Activated CD4-positive, alpha-beta T cell treated with anti-CD3 and anti-CD28 coated beads, Interleukin-2, amount 50 U/mL, for 24 hours (primary cell): ENCODE measurements at places on chromosomes 2 and 18.

GRCh38 chr18:22731398-22731797, 201.7 kb upstream of the RBBP8 start:
- no peak for DNase-seq

- DNase-seq: no peak
Observed at GRCh38 chr18:45519411-45520280, 95.6 kb upstream of the SLC14A2 start.

DNA sequence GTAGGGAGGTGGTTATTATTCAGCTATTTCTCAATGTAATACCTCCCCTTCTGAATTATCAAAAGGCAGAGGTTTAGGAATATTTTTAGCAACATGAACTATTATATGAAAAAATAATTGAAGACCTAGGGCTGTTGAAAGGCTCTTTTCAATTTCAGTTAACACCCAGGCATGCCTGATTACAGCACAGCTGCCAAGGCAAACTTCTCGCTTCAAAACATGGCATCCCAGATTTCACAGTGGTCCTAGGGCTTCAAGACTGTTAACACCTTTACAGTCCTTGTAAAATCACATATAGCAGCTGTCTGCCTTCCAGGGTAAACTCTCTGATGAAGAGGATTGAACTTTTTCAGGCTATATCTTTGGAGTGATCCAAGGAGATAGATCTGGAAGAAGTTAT, 23.2 kb downstream of the CTLA4 start:
- DNase-seq: no peak

- DNase-seq: no peak
Observed at GRCh38 chr2:120820953-120821279, 85.2 kb downstream of the GLI2 start.

DNA sequence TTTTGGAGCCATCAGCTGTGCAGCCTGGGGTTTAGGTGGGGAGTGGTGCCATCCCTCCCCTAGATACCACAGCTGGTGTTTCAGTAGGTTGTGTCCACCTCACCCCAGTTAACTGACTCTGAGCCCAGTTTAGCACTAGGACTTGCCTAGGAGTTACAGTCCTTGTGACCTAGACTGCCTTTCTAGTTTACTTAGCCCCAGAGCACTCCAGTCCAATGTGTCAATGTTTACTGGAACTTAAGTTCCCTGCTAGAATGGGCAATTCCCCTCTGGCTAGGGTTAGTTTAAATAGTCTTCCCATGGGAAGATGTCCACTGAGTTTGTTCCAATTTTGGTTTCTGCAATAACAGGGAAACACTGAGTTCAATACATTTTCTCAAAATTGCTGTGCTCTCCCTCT, 909.2 kb downstream of the CCDC85A start:
- no peak for DNase-seq

DNA sequence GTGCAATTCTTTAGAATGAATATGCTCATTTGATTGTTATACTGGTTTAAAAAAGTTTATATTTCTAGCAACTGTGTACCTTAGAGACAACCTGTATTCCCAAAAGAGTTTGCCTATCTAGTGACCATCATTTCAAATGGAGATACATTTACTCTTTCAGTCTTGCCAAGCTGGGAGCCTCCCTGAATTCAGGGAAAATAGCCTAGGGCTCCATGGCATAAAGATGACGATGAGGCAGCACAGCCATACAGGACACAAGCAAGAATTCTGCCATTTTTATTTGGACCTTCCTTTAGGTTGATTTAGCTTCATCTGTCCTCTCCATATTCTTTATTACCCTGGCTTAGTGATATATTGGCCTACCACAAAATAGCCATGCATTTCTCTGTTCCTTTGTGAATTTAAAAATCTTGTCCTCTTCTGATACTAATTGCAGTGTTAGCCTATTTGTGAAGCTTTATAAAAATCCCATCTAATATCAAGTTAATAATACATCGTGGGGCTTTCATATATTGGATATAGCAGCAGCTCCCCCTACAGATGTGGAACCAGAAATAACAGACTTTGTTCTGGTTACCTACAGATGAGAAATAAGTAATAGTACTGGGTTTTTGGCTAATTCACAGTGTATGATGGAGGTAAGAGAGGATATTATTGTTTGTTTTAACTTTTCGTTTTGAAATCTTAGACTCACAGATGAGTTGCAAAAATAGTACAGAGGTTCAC, 1661.9 kb upstream of the PIK3C3 start:
- DNase-seq: no peak

- no peak for DNase-seq
Observed at GRCh38 chr18:74715865-74716712, 118.4 kb downstream of the ZNF407 start.

GRCh38 chr2:71555798-71556454, 102.6 kb downstream of the DYSF start:
- no peak for DNase-seq

DNA sequence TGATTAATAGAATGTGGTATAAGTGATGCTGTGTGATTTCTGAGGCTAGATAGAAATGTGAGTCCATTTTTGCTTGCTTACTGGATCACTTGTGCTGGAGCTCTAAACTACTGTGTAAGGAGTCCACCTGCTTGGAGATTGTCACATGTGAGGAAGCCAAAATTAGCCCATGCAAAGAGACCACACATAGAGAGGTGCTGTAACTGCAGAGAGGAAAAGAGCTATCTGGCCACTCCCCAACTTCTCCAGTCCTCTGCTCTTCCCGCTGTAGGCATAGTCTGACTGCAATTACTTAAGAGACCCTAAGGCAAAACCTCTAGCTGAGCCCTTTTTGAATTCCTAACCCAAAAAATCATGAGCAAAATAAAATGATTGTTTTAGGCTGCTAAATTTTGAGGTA, 120.6 kb upstream of the FBXO11 start:
- DNase-seq: no peak

DNA sequence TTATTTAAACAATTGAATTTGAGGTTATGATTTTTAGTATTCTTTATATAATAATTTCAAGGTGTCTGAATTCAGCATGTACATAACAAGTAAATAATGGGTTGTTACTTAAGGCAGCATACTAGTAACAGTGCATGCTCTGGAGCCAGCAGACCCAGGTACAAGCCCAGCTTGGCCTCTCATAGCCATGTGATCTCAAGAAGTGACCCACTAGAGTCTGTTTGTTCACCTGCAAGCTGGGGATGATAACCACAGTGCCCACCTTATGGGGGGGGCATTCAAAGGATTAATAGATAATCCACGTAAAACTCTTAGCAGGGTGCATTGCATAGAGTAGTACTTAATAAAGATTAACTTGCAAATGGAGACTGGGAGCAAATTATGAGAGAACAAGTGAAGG, 163.6 kb downstream of the TRABD2A start:
- no peak for DNase-seq

DNA sequence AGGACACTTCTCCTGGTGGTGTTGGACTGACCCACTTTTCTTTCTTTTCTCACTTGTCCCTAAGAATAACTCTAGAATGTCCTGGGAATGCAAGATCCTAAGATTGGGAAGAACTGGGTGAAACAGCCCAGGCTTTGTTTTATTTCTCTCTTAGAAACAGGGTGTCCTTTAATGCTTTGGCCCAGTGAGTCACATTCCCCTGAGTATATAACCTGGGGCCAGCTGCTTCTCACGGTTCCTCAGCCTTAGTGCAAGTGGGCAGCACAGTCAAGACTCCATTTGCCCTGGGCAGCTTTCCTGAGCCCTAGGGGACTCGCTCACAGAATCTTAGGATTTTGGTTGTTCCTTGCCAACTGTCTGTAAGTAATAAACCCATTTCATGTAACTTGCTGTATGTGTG, 355.0 kb downstream of the DSC3 start:
- DNase-seq: no peak

GRCh38 chr18:55421615-55422419, 166.2 kb downstream of the TCF4 start:
- no peak for DNase-seq

GRCh38 chr2:156536534-156536933, 100.4 kb downstream of the GPD2 start:
- no peak for DNase-seq

- DNase-seq: no peak
Observed at GRCh38 chr2:191412353-191412752, 167.1 kb downstream of the MYO1B start.

DNA sequence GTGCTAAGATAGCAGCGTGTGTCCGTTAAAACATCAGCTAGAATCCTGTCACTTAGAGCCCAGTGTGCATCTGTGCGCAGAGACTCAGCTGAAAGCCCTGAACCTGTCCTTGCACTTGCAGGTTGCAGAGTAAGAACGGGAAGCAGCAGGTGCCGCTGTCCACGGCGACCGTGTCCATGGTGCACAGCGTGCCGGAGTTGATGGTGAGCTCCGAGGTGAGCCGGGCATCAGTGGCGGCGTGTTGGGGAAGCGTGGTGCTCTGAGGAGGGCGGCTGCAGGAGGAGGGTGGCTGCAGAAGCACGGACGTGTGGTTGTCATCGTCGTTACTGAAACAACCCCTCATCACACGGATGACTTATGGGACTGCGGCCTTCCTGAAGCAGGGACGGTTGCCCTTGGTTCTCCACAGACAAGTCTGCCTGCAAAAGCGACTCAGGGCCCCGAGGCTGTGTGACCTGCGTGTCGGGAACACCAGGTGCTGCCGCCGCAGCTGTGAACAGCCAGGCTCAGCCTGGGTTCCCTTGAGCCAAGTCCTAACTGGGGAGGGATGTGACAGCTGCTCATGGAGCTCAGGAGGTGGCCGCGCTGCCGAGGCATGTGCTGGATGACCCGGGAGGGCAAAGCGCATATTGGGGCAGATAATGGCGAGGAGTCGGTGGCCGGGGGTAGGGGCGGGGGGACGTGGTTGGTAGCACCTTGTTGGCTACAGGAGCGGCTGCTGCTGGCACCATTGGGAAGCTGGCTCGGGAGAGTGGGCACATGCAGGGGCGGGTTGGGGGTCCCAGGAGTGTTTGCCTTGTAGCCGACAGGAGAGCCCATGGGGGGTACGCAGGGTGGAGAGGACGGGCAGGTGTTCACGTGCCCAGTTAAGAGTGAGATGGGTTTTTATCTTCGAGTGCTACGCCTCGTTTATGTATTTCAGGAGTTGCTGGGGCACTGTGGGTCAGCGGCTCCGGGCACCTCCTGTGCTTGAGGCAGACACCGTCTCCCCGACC, 16.6 kb downstream of the CTDP1 start:
- no peak for DNase-seq

GRCh38 chr18:6256521-6256920, 158.2 kb downstream of the L3MBTL4 start:
- no peak for DNase-seq

DNA sequence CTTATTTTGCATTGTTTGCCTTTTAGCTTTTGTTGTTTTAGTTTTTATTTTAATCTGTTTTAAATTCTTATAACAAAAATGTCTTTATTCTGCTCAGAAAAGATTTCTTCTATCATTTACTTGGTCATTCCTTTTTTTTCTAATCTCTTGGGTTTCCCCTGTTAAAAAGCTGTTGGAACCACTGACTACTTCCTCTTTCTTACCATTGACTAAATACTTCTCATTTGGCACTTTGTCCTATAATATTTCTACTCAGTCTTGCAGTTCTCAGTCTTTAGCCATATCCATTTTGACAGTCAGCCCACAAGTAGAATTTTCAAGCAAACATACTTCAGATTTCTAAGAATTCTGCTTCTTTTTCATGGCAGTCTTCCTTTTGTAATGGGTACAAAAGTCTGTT, 567.2 kb downstream of the SATB2 start:
- DNase-seq: no peak

DNA sequence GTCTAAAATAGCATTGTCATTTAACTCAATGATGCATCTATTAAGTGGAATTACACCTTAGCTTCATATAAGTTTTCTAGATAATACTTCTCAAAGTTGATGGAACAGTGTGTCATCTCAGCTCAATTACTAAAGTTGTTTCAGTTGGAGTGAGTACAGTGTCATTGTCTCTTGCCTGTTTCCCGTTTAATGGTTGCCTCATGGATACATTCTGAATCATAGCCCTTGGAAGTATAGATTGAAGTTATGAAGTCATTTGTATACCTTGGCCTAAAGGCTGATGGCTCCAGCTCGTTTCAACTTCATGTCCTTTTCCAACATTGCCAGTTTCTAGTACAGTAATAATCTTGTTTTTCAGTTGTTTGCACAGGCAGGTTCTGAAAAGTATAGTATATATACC, 130.5 kb upstream of the NOSTRIN start:
- DNase-seq: no peak

DNA sequence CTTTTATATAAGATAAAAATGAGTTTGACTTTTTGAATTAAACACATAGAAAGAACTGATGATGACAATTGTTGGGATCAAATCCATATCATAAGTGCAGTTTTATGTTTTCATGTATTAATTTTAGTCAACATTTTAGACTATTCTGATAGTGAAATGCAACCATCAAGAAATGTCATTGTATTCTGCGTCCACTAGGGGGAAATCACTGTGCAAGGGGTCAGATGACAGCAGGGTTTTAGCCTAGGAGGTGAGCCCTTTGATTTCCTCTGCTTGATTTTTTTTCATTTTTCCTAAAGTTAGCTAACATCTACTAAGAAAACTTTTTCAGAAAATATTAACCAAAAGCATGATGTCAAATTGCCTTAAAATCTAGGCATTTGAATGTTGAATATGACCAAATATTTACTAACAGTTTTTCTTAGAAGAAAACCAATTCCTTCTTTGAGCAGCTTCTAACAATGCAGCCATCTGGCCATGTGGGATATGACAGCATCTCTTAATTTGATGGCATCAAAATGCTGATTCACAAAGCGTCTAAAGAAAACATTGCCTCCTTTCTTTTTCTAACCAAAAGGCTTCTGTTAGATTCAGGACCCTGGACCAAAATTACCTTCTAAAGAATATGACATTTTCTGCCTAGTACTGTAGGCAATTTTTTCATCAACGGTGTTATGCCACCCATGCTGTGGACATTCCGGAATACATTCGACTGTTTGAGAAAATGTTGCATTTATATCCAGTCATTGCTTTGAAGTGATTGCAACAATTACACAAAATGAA, 141.5 kb downstream of the SPHKAP start:
- no peak for DNase-seq

DNA sequence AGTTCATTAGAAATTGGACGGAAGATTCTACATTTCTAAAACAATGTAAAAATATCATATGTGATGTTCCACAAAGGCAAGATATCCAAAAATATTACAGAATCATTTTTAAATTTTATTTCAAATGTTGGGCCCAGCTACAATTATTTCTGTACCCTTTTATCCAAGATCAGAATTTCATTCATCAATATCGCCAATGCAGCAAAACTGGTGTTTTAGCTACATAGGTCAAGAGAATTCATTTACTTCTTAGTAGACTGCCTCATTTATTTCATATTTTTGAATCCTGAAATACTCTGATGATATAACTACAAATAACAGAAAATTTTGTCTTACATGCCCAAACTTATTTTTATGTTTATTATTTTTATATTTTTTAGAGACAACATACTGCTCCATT, 143.1 kb downstream of the CMPK2 start:
- DNase-seq: no peak

GRCh38 chr2:51220606-51221005, 188.7 kb upstream of the NRXN1 start:
- DNase-seq: no peak
